ENCODE measurements at places on chromosomes 3 and 15.

DNA sequence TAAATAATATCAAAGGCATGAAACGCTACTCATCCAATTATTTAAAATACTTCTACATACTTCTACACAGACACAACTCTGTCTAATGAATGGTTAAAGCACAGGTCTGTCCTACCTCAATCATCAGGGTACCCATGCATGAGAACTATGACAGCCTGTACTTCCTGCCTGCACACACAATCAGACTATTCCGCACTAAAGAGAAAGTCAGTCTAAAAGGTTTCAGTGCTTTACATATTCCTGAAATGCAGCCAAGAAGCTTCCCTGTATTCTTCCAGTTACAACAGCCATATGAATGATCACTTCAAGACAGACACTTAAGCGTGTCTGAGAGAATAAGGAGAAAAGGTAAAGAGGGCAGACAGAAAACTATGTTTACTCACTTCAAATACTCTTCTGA lies 58.8 kb downstream of the TUBGCP4 start:
- no peak for DNase-seq

- no peak for DNase-seq
Measured at GRCh38 chr15:93037820-93038705, 50.9 kb downstream of the RGMA start.

DNA sequence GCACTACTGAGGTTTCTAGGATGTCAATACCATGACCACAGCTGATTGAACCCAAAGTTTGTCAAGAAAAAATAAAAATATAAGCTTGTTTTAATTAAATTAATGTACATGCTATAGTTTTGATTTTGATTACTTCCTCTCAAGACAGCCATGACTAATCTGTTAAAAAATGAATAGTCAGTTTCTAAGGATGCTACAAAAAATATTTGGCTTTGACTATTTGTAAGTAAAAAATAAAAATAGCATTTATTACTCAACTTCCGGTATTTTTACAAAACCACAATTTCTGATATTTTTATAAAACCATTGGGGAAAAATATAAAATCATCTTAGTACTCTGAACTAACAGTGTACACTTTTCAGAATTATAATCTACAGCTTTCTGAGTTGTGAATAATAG lies 12.1 kb upstream of the TEX9 start:
- no peak for DNase-seq

DNA sequence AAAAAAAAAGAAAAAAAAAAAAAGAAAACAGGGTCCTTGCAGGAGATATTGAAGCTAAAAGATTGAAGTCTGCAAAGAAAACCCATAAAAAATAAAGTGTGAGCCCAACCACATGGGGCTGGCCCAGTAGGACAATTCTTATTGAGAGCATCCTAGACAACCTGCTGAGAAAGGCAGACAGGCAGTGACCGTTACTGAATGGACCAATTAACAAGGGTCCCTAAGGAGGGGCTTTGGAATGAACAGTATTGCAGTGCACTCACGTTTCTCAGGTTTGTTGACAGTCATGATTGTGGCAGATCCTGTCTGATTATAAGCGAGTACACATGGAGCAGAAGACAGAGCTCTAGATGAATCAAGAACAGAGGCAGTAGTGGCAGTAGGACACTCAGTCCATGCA lies 168.6 kb downstream of the LSAMP start:
- DNase-seq: no peak

GRCh38 chr15:49877117-49877872 lies 241.7 kb downstream of the ATP8B4 start:
- no peak for DNase-seq

- DNase-seq: no peak
Measured at GRCh38 chr3:8623741-8624140, 20.9 kb downstream of the SSUH2 start.

DNA sequence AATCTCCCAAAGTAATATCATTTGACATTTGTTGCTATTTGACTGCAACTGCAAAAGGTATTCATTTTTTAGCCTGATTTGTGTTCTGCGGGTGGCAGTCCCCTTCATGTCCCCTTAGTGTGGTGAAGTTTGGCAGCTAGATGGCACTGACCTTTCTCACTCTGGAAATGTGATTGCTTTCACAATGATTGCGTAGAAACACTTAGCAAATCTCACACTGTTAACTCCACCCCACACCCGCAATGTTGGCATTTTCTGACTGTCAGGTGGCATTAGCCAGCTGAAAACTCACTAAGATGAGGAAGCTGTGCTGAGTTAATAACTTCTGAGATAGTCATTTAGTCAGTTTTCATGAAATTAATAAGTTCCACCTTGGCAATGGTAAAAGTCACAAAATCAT lies 76.9 kb downstream of the TRIM69 start:
- no peak for DNase-seq

DNA sequence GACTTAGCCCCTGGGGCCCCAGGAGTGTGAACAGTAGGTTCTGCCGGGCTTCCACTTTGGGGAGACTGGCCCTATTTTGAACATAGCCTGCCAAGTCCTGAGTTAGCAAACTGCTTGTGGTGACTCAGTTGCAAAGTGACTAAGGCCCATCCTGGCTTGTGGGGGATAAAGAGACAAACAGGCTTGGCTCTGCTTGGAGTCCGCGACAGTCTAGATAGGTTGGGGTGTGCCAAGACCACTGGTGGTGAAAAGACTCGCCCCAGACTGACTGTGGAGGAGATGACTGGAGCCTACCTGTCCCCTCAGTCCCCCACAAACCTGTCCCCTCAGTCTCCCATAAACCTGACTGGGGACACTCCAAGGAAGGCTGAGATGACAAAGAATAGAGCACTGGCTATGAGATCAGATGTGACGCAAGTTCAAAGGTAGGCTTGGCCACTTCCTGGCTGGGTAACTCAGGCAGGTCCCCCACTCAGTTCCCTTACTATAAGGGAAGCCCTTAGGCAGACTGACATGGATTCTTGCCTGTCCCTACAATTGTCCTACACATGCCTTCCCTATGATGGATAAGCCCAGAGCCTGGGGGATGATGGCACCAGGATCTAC lies 4.3 kb downstream of the DNASE1L3 start:
- DNase-seq: no peak

- no peak for DNase-seq
Measured at GRCh38 chr3:157064402-157064801, 95.5 kb downstream of the CCNL1 start.

- peak; percentile 67 for DNase-seq
Measured at GRCh38 chr3:100068826-100069225, 45.5 kb downstream of the FILIP1L start.
